Thoracic aorta (tissue), 2 donors: ENCODE measurements at places on chromosomes 6 and 20.

GRCh38 chr6:41077536-41077935 lies 4.8 kb downstream of the NFYA start:
- no peak for DNase-seq

DNA sequence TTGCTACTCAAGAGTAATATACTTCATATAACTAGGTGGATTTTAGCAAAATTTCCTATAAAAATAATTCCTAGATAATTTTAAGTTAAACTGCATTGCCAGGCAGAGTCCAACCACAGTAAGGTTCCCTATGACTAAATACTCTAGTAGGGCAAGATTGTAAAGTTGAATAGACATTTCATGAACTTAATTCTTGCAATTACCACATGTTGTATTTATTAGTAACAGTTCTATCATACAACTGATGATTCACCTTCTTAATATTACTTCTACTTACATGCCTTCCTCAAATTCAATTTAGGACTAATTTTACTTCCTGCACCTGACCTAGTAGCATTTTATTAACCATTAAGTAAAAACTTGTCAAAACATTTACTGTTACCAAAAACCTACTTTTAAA lies 266.7 kb upstream of the THEMIS start:
- DNase-seq: no peak

- no peak for DNase-seq
Measured at GRCh38 chr6:89509777-89510281, 76.9 kb downstream of the ANKRD6 start.

- DNase-seq: no peak
Measured at GRCh38 chr6:19327241-19327640, 509.9 kb upstream of the ID4 start.

DNA sequence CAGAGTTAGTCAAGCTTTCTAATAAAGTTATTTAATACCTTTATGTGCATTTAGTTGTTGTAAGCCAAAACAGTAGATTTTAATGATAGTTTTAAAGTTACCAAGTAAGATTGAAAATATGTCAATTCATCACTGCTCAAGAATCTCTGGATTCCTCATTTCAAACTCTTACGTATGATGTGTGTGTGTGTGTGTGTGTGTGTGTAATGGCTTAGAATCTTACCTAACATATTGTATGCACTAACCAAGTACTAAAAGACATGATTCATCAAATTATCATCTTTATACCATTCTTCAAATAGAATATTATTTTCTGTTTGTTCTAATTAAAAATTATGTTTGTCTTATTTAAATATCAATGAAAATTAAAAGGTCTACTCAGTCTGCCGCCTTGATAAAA lies 41.5 kb upstream of the ZNF337 start:
- no peak for DNase-seq

DNA sequence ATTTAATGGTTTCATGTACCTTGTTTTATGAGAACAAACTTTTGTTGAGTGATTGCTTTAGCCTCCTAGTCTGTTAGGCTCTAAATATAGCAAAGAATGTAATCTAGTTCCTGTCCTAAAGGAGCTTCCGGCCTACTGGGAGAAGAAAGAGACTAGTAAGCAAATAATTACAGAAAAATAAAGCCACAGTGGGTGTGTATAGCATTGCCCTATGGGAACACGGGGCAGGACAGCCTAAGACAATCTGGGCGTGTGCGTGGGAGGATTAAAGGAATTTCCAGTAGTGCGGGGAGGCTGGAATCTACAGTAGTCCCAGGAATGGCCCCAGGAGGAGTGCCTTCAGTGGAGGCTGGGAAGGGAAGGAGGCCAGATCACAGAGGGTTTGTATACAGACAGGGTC lies 98.1 kb upstream of the AKAP12 start:
- no peak for DNase-seq

- no peak for DNase-seq
Measured at GRCh38 chr6:10723567-10723881, 654 bp downstream of the TMEM14C start.

GRCh38 chr6:137241481-137242038 lies 22.4 kb upstream of the IFNGR1 start:
- no peak for DNase-seq

- DNase-seq: no peak
Measured at GRCh38 chr20:62306414-62307187, 3.8 kb downstream of the ADRM1 start.
